Activated CD8-positive, alpha-beta memory T cell treated with anti-CD3 and anti-CD28 coated beads, Interleukin-2, amount 10 ng/mL, durations not matched to agents 7 days and 5 days (primary cell): ENCODE measurements at places on chromosomes 3 and 15.
A peak's percentile ranks its signal among the peaks of the same experiment; 100 is the strongest.

DNA sequence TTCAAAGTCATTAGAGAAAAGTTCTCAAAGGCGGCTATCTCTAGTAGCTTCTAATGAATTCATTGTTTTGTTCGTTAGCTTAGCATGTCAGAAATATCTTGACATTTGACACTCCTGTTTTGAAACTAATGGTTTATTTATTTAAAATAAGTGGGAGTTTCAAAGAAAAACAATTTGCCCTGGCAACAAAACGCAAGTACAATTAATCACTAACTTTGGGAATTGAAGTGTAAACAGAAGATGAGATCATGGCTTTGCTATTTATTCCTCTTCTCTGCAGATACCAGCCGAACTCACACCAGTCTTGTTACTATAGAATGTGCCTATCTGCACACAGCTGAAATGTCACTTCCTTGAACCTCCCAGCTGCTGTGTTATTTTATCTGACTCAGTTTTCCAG lies 27.5 kb downstream of the MASP1 start:
- no peak overlapping the region for H3K27ac ChIP-seq
- no peaks in the 10 kb centered on the region for H3K4me1 ChIP-seq
- H3K4me3 ChIP-seq: no peak overlapping the region

GRCh38 chr3:36904641-36905040 lies 40.2 kb downstream of the TRANK1 start:
- H3K36me3 ChIP-seq: peaks cover 47% of the 10 kb centered on the region
- H3K4me3 ChIP-seq: no peak overlapping the region
- H3K4me1 ChIP-seq: peaks cover 67% of the 10 kb centered on the region
- H3K27ac ChIP-seq: no peak overlapping the region
- H3K27me3 ChIP-seq: no peaks in the 10 kb centered on the region

GRCh38 chr3:111151438-111151837 lies 79.8 kb downstream of the NECTIN3 start:
- H3K4me3 ChIP-seq: no peak overlapping the region
- H3K4me1 ChIP-seq: no peaks in the 10 kb centered on the region
- no peak for DNase-seq
- peaks cover 14% of the 10 kb centered on the region for H3K36me3 ChIP-seq

DNA sequence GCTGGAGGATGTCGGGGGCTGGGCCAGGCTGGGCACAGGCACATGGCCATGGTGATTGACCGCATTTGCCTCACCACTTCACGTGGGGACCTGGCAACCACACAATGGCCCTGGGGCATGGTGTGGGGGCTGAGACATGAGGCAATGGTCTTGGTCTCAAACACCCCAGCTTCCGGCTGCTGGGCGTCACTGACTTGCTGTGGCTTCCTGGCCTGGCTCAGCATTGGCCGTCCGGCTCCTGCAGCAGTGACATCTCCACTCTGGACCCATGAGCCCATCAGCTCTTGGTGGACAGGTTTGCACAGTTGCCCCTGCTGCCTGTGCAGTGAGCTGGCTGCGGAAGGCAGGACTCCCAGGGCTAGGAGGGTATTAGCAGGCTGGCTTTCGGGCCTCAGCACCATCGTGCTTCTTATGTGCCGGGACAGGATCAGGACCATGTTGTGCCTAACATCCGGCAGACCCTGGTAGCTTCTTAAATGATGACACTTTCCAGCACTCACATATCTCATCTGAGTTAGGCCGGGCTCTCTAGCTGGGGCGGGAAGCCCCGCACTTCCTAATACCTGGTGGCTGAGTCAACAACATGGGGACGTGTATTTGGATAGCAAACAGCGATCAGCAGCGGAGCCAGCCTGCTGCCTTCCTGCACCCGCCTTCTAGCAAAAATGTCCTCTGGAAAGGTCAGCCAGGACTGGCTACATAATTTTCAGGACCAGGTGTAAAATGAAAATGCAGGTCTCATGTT lies 34.1 kb downstream of the ZNF710 start:
- peaks cover 9% of the 10 kb centered on the region for H3K36me3 ChIP-seq
- H3K27ac ChIP-seq: peak overlapping the region; percentile 79
- peaks cover 68% of the 10 kb centered on the region for H3K4me1 ChIP-seq
- H3K27me3 ChIP-seq: no peaks in the 10 kb centered on the region
- DNase-seq: no peak

DNA sequence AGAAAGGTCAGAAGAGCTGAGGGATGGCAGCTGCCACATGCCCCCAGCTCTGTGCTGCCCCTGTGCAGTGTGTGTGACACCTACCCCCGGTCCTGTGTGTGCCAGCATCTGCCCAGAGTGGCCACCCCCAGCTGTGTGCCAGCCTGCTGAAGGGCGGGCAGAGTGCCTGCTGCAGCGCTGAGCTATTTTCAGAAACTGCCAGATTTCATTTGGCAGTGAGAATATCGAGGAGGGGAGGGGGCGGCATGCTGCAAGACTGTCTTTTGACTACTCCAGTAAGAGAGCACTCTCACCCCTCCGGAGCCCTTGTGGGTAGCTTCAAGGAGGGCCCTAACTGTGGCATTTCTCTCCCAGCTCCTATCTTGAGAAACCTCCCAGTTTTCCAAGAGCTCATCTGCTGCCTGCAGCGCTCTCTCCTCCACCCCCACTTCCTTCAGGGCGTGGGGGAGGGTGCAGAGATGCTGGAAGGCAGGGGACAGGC lies 25.2 kb upstream of the DOCK3 start:
- H3K27ac ChIP-seq: no peak overlapping the region
- no peak for DNase-seq
- H3K27me3 ChIP-seq: no peaks in the 10 kb centered on the region
- H3K36me3 ChIP-seq: peaks cover 16% of the 10 kb centered on the region

DNA sequence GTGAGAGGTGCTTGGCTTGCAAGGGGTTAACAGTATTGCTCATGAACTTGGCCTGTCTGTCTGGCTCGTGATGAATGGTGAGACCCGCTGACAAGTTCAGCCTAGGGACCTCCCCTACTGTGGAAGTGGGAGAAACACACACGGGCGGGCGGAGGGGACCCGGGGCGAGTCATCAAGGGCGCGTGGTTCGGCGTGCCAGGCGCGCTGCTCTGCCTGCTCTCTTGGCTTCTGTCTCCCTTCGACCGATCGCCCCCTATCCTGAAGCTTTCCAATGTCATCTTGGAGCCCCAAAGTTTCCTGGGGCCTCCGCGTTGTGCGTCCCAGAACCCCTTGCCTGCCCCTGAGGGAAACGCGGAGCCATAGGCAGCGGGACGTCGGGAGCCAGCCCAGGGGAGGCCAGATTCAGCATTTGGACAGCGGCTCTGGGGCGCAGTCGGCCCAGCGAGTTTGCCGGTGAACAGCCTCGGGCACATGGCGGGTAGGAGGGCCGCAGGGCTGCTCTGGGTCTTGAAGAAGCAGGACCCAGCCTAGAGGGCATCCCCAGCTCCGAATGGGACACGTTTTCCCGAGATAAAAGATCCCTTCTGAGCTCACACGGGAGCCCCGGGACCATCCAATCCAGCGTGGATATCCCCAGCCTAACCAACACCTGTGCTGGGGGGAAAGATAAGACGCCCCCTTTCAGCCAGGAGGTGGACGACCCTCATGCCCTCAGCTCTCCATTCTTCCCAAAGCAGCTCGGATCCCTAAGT lies 27.0 kb upstream of the POLG start:
- H3K27ac ChIP-seq: no peak overlapping the region
- peaks cover 91% of the 10 kb centered on the region for H3K27me3 ChIP-seq
- no peak overlapping the region for H3K4me3 ChIP-seq
- no peaks in the 10 kb centered on the region for H3K36me3 ChIP-seq
- H3K4me1 ChIP-seq: peaks cover 7% of the 10 kb centered on the region

- no peaks in the 10 kb centered on the region for H3K27me3 ChIP-seq
- DNase-seq: no peak
- no peak overlapping the region for H3K4me3 ChIP-seq
- no peaks in the 10 kb centered on the region for H3K36me3 ChIP-seq
- no peak overlapping the region for H3K27ac ChIP-seq
These were observed 94.6 kb downstream of the ZIC4 start for GRCh38 chr3:147311716-147312115.

GRCh38 chr3:131221731-131222130 lies 159.8 kb upstream of the NUDT16 start:
- no peak overlapping the region for H3K27ac ChIP-seq
- no peak overlapping the region for H3K4me3 ChIP-seq
- no peak for DNase-seq
- H3K36me3 ChIP-seq: no peaks in the 10 kb centered on the region

DNA sequence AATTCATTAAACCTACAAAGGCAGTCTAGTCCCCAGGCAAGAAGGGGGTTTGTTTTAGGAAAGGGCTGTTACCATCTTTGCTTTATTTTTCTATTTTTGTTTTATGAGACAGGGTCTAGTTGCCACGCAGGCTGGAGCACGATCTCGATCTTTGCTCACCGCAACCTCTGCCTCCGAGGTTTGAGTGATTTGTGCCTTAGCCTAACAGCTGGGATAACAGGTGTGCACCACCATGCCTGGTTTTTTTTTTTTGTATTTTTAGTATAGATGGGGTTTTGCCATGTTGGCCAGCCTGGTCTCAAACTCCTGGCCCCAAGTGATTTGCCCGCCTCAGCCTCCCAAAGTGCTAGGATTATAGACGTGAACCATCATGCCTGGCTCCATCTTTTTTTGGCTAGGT lies 4.9 kb downstream of the HIGD1A start:
- peaks cover 27% of the 10 kb centered on the region for H3K36me3 ChIP-seq
- no peak for DNase-seq
- H3K27me3 ChIP-seq: no peaks in the 10 kb centered on the region
- no peak overlapping the region for H3K4me3 ChIP-seq
